Stimulated activated CD4-positive, alpha-beta T cell treated with anti-CD3 and anti-CD28 coated beads, Interleukin-1b, Interleukin-23, amount 100 ng/mL, for 1 hour (primary cell): ENCODE measurements at places on chromosomes 7 and 10.

DNA sequence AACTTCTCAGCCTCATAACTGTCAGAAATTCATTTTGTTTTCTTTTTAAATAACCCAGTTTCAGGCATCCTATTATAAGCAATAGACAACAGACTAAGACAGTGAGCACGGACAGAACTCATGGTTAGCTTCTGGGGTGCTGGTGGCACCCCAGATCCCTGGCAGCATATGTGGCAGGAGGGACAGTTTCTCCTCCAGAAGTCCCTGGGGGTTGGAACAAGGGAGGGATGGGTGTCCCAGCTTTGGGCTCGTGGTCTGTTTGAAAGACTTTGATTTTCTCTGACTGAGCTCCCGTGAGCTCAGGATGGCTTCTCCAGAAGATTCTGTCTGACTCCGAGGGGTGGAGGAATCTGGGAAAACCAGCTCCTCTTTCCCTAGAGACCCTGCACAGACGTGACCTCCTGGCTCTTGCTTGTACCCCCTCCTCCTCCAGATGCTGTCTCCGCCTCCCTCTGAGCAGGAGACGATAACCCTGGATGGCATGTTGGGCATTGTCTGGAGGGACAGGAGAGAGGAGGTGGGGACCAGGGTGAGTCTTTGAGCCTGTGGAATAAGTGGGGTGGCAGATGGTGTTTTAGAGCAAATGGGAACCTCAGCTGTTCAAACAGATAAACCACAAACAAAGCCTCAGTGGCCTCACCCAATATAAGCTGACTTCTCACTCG, 421.1 kb downstream of the GLRX3 start:
- DNase-seq = no peak

DNA sequence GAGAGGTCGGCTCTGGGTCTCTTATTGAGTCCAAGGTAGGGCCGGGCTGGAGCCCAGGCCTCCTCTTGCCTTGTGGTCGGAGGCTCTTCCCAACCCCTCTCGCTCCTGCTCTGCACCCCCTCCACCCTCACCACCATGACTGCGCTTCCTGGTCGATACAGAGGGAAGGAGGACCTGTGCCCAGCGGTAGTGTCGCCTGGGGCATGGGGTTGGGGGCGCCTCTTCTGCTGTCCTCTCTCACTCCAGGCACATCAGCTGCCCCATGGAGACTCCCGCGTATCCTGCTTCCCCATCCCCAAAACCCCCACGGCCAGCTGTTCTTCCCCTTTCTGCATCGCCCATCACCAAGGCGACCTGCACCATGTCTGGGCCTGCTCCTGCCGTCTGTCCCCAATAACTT, 44.4 kb downstream of the TMEM270 start:
- no peak for DNase-seq

DNA sequence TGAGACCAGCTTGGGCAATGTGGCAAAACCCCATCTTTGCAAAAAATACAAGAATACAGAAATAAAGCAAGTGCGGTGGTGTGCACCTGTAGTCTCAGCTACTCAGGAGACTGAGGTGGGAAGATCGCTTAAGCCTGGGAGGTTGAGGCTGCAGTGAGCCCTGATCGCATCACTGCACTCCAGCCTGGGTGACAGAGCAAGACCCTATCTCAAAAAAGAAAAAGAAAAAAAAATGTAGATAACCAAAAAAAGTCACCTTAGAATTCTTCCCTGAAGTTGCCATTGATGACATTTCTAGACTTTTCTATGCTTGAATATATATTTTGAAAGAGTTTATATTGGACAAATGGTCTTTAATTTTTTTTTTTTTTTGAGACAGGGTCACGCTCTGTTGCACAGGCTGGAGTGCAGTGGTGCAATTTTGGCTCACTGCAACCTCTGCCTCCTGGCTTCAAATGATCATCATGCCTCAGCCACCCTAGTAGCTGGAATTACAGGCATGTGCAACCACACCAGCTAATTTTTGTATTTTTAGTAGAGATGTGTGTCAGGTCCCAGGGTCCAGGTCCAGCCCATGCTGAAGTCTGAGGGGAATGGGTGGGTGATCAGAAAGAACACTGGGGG, 35.1 kb upstream of the MTPAP start:
- no peak for DNase-seq

DNA sequence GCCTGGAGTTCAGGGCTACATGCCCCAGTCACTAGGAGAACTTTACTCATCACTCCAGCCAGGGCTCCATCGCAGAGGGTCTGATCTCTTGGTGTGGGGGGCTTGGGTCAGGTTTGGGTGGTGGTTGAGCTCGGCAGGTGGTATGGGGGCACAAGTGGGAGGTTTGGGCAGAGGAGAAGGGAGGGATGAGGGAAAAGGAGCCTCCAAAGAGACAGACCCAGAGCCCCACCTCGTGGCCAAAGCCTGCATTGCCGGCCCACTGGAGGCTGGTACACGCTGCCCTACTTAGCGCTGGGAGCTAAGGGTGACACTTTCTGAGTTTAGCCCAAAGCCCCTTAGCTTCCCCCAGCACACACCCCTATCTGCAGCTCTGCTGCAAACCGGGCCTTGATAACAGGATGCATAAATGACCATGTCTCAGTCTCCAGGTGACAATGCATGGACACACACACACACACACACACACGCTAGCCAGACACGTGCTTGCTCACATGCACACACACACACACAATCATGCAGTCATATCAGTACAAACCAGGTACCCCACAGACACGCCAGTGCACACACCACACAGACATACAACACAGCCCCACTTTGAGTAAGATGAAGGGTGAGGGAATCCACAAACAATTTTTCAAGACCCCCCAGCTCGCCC, 14.7 kb downstream of the LZTS2 start:
- DNase-seq = peak; percentile 36

GRCh38 chr7:12524794-12525386, 45.6 kb upstream of the SCIN start:
- no peak for DNase-seq

GRCh38 chr10:72610466-72610865, 15.4 kb downstream of the MICU1 start:
- DNase-seq = no peak

GRCh38 chr7:129066290-129067131, 11.6 kb upstream of the TNPO3 start:
- no peak for DNase-seq
